Fibroblast of skin of right quadriceps (primary cell): ENCODE measurements at places on chromosomes 2 and 18.

DNA sequence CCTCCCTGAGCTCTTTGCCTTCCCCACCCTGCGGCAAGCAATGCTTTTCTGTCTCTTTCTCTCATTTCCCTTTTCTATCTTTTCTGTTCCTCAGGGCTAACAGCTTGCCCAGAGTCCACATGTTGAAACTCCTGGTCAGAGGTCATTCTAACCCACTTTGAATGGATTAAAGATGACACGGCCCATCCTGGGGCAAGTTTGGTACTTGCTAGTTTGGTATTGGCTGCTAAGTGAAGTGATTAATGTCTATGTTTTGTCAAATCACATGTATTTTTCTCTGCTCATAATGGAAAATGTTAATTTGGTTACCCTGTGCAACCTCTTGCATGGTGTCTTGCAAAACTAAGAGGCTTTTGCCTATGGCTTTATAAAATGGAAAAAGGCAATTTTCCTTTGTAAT, 960.2 kb downstream of the CNTNAP5 start:
- DNase-seq, result no peak

DNA sequence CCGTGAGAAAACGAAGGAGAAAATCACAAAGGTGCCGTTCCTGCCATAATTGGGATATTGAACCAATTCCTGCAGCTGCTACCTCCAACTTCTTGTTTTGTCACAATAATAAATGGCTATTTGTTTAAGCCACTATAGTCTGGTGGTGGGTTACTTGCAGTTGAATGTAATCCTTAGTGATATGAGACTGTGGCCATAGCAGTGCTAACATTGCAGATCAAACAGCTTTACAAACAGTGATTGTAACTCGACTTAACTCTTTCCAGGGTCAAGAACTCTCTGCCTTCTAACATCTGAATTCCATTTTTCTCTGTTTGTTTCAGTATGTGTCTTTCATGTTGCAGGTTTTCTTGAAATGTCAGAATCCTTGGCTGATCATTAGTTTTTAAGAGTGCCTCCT, 24.7 kb upstream of the HNRNPLL start:
- DNase-seq, result no peak

- DNase-seq, result no peak
Observed at GRCh38 chr2:123976054-123976648, 48.9 kb upstream of the CNTNAP5 start.

- no peak for DNase-seq
Observed at GRCh38 chr2:209593930-209594329, 170.1 kb downstream of the MAP2 start.

DNA sequence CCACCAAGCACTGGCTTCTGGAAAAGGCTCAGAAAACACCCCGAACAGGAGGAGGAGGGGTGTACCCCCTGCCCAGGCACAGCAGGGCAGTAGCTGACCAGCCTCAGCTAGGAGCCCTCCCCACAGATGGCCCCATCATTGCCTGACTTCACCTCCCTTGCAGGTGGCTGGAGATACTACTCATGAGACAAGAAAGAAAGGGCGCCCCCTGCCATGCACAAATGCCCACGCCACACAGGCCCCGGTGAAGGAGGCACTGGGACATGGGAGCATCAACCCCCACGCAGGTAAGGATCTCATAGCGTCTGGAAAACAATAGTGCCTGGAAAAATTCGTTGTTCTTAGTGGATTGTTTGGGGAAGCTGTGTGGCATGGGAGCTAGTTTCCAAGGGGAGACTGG, 240.6 kb downstream of the TFCP2L1 start:
- DNase-seq, result no peak

- DNase-seq, result no peak
Observed at GRCh38 chr2:154240921-154241379, 369.2 kb downstream of the GALNT13 start.

DNA sequence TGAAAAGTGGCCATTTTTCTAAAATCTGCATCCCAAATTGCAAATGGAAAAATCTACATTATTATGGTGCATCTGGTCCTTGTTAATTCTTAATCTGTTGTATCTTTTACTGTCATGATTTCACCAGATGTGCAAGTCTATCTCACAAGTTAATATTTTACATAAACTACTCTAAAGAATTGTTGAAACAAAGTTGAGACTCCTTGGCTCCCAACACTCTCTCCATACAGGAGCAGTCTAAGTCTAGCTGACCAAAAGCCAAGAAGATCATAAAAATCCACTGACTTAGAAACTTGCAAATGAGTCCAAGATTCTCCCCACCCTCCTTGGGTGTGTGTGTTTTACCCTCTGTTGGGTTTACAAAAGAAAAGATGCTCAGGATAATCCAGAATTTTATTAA, 85.1 kb downstream of the NCKAP5 start:
- DNase-seq, result no peak

GRCh38 chr2:32910883-32911598, 35.7 kb upstream of the LTBP1 start:
- no peak for DNase-seq

- peak; percentile 85 for DNase-seq
Observed at GRCh38 chr2:120703330-120703994, 32.2 kb upstream of the GLI2 start.

DNA sequence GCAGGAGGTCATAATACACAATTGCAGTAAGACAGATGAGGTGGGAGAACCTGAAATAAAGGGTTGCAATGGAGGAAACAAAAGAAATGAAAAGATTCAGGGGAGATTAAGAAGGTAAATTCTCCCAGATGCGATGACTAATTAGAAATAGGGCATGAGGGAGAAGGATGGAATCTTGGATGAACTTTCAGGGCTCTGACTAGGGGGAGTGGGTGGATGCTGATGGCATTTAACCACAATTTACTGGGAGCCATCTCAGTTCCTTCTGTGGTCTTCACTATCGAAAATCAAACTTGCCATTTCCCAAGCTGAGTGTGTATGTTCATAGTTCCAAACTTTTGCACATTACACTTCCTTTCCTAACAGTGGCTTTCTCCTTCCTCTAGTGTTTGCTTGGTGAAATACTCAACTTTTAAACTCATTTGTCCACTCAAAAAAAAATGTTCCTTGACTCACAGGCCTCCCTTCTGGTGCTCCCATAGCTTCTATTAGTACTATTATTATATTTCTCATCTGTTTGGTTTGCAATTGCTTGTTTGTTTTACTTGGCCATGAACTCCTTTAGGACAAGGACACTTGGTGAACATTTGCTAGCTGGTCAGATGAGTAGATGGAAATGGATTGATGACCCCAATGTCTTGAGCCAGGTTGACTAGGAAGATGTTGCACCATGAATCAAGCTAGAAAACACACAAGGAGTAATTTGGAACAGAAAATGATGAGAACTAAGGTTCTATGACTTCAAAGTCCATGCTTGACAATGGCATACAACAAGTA, 178.5 kb downstream of the DIS3L2 start:
- DNase-seq, result peak; percentile 35

DNA sequence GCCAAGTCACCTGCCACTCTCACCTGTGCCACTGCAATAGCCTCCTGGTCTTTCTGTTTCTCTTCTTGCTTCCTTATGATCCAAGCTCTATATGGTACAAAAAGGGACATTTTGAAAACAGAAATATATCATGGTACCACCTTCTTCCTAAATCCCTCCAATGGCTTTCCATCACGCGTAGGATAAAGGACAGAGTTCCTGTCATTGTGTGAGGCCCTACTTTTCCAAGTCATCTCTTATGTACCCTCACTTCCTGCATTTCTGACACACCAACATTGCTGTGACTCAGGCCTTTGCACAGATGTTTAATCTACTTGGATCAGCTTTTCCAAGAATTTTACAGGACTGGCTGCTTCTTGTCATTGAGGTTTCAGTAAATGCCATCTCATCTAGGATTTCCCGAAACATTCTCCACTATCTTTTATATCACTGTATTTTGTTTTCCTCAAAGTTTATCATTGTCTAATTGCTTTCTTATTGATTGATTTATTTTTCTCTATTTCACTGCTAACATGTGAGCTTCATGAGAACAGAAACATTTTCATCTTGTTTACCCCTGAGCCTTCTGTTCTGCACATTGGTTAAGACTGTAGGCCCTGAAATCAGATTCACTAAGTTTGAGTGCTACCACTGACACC, 426.1 kb upstream of the FANCL start:
- DNase-seq, result no peak

DNA sequence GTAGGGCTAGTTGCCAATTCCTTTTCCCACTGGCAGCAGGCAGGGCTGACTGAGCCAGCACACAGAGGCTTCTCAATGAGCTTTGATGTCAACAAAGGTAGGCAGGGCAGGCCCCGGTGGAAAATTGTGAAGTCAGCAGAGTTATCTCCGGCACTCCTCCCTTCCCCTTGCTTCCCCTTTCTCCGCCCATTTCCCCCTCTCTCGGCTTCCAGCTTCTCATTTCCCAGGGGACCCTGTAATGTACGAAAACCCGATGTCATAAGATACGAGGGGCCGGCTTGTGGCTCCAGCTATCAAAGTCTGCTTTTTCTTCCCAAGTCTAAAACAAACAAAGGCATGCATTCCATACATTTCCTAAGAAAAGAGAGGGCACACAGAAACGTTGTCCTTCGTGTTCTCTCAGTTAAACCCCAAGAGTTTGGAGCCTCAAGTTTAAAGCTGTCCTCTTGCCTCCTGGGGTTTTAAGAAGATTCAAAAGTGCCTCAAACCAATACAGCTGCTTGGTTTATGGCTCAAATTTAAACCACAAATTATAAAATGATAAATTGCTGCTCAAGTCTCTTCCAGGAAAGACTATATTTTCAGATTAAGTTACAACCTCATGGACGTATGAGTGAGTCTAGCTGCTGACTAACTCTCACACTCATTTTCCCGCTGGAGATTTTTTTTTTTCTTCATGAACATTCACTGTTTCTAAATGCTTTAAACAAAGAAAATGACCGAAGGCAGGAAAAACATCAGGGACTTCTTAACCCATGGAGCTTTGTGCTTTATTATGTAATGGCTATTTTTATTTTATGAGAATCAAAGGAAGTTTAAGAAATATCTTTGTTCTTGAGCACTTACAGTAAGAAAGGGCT, 27.2 kb upstream of the EML4 start:
- peak; percentile 99 for DNase-seq

DNA sequence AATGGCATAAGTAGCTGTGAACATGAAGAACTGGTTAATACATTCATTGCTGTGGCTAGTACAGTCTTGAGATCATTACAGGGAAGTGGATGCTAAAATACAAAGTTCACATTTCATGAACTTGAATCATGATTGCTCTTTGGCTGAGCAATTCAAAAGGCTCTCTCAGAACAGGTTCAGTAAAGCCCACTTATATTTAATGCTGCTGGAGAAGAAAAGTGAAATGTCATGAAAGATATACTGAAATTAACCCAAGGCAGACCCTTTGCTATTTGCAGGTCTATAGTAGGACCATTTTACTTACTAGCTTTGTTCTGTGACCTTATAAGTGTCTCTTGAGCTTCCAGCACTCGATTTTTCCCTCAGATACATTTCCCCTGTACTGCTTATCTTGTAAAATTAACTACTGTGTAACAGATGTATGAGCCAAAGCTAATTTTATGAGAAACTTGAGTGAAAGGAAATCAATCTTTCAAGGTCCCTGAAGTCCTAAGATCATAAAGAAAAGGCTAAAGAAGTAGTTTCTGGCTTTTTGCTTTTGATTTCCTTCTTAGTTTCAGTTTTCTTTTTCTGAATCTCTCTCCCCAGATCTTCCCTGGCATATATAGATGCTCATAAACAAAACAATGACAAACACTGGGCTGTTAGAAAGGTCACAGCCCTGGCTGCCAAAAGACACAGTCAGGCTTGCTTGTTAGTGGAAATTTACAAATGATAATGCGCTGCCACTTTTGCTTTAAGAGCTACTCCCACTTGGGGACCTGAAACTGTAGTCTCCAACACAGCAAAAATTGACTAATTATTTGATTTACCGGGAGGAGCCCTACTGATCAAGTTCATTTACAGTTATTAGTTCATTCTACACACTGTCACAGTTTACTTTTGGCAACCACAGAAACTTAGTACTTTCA, 132.7 kb upstream of the XPO1 start:
- no peak for DNase-seq

- DNase-seq, result peak; percentile 15
Observed at GRCh38 chr2:107072150-107072940, 186.4 kb upstream of the ST6GAL2 start.

DNA sequence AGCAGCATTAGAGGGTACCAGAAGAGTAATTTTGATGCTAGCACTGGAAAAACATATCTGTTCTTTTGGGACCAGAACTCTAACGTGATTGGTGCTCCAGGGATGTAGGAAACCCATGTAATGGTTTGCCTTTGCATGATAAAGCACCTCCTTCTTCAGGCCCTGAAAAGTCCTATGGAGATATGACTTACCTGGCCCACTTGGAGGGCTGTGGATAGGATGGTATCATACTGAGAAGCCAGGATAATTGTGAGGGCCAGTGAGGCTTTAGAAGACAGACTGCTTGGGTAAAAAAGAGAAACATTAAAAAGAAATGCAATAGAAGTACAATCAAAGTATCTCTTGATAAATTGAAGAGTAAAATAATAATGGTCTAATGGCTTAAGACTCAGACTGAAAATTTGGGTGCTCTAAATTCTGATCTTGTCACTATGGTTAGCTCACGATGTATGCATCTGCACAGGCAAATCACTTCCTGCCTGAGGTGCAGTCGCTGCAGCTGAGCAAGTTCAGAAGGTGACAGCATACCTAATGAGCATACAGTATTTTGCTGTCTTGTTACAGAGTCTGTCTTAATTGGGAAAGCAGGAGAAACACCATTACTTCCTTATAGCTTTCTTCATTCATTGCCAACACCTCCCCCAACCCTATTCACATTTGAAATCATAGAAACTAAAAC, 371.5 kb downstream of the NUP35 start:
- no peak for DNase-seq

- DNase-seq, result no peak
Observed at GRCh38 chr2:198004921-198005829, 200.8 kb downstream of the PLCL1 start.

DNA sequence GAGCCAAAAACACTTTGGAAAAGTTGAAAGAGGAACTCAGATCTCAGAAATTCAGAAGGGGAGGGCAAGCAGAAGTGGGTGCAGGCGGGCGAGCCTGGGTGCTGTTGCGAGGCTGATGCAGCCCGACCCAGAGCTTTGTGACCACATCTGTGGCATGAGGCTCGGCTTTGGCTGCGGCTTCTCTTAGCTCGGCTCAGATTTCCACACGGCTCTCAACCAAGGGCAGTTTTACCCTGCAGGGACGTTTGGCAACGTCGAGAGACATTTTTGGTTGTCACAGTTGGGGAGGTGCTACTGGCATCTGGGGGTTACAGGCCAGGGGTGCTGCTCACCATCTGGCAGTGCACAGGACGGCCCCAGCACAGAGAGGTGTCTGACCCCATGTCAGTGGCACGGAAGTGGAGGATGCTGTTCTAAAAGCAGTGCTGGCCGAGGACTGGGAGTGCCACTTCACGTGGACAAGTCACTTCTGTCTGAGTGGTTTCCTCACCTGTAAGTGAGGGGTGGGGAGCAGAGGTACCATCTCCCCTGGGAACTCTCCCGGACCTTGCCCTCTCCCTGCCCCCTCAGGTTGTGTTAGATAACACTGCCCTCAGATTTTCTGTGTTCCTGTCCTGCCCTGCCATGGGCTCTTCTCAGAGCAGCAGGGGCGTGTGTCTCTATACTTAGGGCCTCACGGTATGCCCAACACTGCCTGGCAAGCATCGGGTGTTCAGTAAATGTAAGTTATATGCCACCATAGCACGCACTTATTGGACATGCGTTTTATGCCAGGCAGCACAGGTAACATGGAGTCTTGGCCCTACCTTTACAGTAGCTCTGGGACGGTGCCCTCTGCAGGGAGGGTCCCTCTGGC, 48.7 kb upstream of the FAHD2A start:
- DNase-seq, result no peak
